ENCODE measurements at places on chromosomes 3 and 15. TPM values are rescaled to one million over a fixed set of nuclear protein-coding genes. Genes with fewer than 3 reads are reported as not detected.

The RBP2 gene
- total RNA-seq: not detected

The EPHB1 gene
- total RNA-seq: not detected

The FEZF2 gene
- total RNA-seq: not detected

The ROPN1 gene
- not detected for total RNA-seq

The KLF15 gene
- total RNA-seq: 4.8 TPM

The NANOGP8 gene
- total RNA-seq: not detected

The CHRD gene
- 1.3 TPM for total RNA-seq

The GPR171 gene
- not detected for total RNA-seq

The KY gene
- total RNA-seq: not detected

The PPM1L gene
- 0.31 TPM for total RNA-seq

The TLR9 gene
- not detected for total RNA-seq

The VPS13C gene
- total RNA-seq: 23.3 TPM

The CD47 gene
- total RNA-seq: 36.3 TPM

The FBXO22 gene
- total RNA-seq: 85.9 TPM

The CLRN1 gene
- total RNA-seq: not detected

The PAQR9 gene
- total RNA-seq: 0.58 TPM

The TPRA1 gene
- 19.4 TPM for total RNA-seq

The B3GNT5 gene
- 23.8 TPM for total RNA-seq

- DNase-seq: no peak
- no peaks in the 10 kb centered on the region for H3K27me3 ChIP-seq
- H3K4me3 ChIP-seq: no peak overlapping the region
- H3K36me3 ChIP-seq: no peaks in the 10 kb centered on the region
- H3K27ac ChIP-seq: no peak overlapping the region
Observed at GRCh38 chr3:12342151-12342550, 53.3 kb downstream of the PPARG start.

GRCh38 chr15:75145027-75145841 is 56.4 kb upstream of the C15orf39 start:
- H3K27me3 ChIP-seq: no peaks in the 10 kb centered on the region
- no peaks in the 10 kb centered on the region for H3K36me3 ChIP-seq
- DNase-seq: no peak

- no peak overlapping the region for H3K4me3 ChIP-seq
- no peaks in the 10 kb centered on the region for H3K36me3 ChIP-seq
- H3K4me1 ChIP-seq: no peaks in the 10 kb centered on the region
- no peak overlapping the region for H3K27ac ChIP-seq
- H3K27me3 ChIP-seq: peaks cover 4% of the 10 kb centered on the region
- DNase-seq: no peak
Observed at GRCh38 chr3:187875863-187876262, 130.6 kb upstream of the BCL6 start.

DNA sequence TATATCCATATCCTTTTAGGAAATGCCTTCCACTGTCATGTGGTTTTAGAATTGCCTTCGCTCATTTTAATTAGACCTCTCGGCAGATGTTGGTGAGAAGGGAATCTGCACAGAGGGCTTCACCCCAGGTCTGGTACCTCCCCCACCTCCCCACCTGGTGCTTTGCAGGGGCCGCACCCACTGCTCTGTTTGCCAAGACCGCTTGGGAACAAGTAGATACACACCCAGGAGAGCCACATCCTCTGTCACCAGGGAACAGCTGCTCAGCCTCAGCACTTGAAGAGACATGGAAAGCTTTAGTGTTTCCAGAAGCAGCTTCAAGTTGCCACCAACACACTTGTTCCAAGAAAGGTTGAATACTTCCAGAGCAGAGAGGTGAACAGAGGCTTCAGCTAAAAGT is 21.8 kb downstream of the LRRC31 start:
- H3K27me3 ChIP-seq: peaks cover 5% of the 10 kb centered on the region
- no peak for DNase-seq
- no peaks in the 10 kb centered on the region for H3K36me3 ChIP-seq

GRCh38 chr15:77496715-77497109 is 76.0 kb downstream of the HMG20A start:
- no peak overlapping the region for H3K27ac ChIP-seq
- H3K36me3 ChIP-seq: no peaks in the 10 kb centered on the region
- H3K27me3 ChIP-seq: no peaks in the 10 kb centered on the region
- DNase-seq: peak; percentile 82
- H3K4me3 ChIP-seq: no peak overlapping the region

- peaks cover 76% of the 10 kb centered on the region for H3K36me3 ChIP-seq
- no peaks in the 10 kb centered on the region for H3K27me3 ChIP-seq
- no peak overlapping the region for H3K27ac ChIP-seq
Observed at GRCh38 chr3:150439657-150440056, 31.6 kb downstream of the TSC22D2 start.

GRCh38 chr3:84125760-84126159 is 833.0 kb upstream of the CADM2 start:
- H3K27ac ChIP-seq: no peak overlapping the region
- no peaks in the 10 kb centered on the region for H3K36me3 ChIP-seq

- no peak overlapping the region for H3K4me3 ChIP-seq
- no peak for DNase-seq
Observed at GRCh38 chr3:50749822-50750221, 75.1 kb downstream of the DOCK3 start.

DNA sequence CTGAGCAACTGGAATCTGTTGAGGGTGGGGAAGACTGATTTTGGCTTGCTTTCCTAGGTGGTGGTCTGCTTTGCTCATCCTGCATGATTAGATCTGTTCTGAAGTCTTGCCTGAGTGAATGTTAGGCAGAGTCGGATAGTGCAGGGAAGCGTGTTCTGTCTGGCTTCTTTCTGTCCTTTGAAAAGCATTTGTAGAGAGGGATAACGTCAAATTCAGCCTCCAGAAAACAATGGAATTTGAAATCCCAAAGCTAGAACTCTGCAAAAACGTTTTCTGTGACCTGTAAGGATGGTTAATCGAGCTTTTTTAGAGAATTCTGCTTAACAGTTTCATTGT is 1.4 kb downstream of the GLCE start:
- H3K4me3 ChIP-seq: peak overlapping the region; percentile 65
- DNase-seq: no peak
- no peaks in the 10 kb centered on the region for H3K27me3 ChIP-seq
- peaks cover 41% of the 10 kb centered on the region for H3K4me1 ChIP-seq

DNA sequence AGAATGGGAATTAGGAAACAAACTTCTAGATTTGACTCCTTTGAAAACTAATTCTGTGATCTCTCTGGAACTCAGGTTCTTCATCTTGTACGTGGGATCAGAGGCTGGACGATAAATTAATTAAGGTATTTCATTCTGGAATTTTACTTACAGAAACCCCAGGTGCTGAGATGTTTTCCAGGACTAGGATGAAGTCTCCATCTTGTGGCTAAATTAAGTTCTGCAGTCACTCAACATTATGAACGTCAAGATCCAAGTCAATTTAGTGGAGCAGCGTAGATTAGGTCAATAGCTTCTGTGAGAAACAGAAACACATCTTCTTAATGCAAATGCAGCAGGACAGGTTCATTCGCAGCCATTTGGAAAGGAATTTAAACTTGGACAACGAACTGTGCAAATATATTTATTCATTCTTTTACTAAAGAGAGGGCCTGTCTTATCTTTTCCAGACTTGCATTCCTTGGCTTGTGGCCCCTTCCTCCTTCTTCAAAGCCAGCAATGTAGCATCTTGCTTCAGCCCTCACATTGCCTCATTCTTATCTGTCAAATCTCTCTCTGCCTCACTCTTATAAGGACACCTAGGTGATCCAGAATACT is 26.7 kb upstream of the TMC3 start:
- H3K36me3 ChIP-seq: no peaks in the 10 kb centered on the region
- H3K27ac ChIP-seq: no peak overlapping the region
- no peaks in the 10 kb centered on the region for H3K4me1 ChIP-seq

DNA sequence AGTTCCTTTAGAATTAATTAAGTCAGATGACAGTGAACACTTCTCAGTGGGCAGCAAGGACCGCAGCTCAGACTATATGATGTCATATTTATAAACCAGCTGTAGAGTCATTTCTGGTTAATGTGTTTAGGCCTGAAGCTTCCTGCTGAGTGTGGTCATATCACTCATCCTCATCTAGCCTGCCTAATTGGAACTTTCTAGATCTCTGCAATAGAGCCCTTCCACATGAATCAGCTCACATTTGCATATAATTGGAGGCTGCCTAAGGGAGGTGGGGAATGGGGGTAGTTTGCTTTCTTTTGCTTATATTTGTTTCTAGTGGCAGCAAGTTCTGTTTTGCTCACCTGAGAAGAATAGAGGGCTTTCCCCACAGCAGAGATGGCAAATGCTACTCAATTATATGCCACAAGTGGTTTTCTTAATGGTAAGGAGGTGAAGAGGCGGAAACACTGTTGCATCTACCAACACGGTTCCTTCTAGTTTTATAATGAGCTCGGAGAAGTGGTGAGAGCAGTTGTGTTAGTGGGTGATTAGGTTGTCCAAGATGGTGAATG is 148.1 kb downstream of the KLHL25 start:
- H3K27ac ChIP-seq: no peak overlapping the region
- no peaks in the 10 kb centered on the region for H3K36me3 ChIP-seq
- H3K27me3 ChIP-seq: no peaks in the 10 kb centered on the region
- H3K4me1 ChIP-seq: no peaks in the 10 kb centered on the region

DNA sequence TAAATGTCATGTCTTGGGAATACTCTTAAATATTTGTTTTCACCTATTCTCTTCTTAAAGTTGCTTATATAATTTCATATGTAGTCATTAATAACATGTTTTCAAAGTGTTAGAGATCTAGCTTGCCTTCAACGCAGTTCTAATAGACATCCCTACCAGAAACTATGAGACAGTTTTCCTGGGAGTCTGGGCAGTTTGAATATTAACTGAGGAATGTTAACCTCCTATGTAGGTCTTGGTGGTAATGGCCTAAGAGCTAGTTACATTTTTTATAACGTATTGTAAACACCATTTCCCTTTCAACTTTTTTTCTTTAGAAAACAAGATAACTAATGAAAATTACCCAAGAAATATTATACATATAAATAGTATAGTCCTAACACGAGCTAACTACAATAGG is 328.2 kb downstream of the TIGIT start:
- no peaks in the 10 kb centered on the region for H3K4me1 ChIP-seq
- no peaks in the 10 kb centered on the region for H3K27me3 ChIP-seq

DNA sequence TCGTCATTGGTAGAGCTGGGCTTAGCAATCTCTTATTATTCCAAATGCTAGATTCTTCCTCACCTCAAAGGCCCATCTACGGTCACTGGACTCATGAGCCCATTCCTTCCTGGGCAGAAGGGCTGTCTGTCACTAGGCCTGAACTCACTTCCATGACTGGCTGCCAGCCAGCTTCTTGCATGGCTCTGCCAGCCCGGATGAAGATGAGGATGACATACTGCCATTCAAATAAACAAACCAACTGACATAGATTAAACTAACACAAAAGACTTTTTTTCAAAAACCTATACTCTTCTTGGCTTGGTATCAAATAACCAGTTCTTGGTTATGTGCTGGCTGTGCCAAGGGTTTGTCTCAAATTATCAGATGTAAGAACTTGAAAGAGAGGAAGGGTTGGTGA is 23.8 kb downstream of the ISL2 start:
- peaks cover 2% of the 10 kb centered on the region for H3K27me3 ChIP-seq
- no peak overlapping the region for H3K4me3 ChIP-seq
- no peaks in the 10 kb centered on the region for H3K36me3 ChIP-seq
- no peak for DNase-seq
- H3K27ac ChIP-seq: no peak overlapping the region

GRCh38 chr15:63370764-63371163 is 10.9 kb downstream of the CA12 start:
- peaks cover 32% of the 10 kb centered on the region for H3K4me1 ChIP-seq
- no peak for DNase-seq
- H3K36me3 ChIP-seq: no peaks in the 10 kb centered on the region

- H3K4me3 ChIP-seq: no peak overlapping the region
Observed at GRCh38 chr3:118213892-118214291, 820.8 kb downstream of the IGSF11 start.

DNA sequence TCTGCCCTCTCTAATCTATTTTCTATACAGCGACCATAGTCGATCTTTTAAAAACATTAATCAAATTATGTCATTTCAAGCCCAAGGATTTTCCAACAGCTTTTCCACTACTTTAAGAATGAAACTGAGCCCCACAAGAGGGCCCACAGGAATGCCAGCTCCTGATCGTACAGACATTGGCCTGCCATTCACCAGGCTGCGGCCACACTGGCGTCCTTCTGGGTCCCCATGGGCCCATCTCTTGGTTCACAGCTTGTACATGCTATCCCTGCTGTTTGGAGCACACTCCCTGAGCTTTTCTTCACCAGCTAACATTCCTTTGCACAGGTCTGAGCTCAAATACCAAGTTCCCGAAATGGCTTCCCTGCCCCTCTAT is 149.6 kb downstream of the MYLK start:
- no peaks in the 10 kb centered on the region for H3K4me1 ChIP-seq
- no peak for DNase-seq
- no peaks in the 10 kb centered on the region for H3K36me3 ChIP-seq
- H3K4me3 ChIP-seq: no peak overlapping the region
- peaks cover 30% of the 10 kb centered on the region for H3K27me3 ChIP-seq

- DNase-seq: no peak
- peaks cover 22% of the 10 kb centered on the region for H3K4me1 ChIP-seq
- H3K27ac ChIP-seq: no peak overlapping the region
- no peak overlapping the region for H3K4me3 ChIP-seq
- H3K27me3 ChIP-seq: no peaks in the 10 kb centered on the region
- peaks cover 98% of the 10 kb centered on the region for H3K36me3 ChIP-seq
Observed at GRCh38 chr15:92924216-92924615, 24.1 kb downstream of the CHD2 start.

DNA sequence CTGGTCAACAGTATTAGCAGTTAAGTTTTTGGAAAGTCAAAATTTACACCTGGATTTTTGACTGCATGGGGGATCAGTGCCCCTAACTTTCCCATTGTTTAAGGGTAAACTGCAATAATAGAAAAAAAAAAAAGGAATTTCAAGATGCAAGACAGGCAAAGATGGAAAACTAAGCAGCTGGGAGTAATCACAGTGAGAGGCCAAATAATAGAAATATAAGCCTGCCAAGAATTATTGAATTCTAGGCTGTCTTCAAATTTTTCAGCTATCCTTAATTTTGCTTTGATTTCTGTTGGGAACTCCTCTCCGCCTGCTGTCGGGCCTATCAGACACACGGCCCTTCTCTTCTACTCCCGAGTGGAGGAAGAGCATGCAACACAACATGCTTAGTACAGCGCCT is 215.5 kb upstream of the LMCD1 start:
- no peak overlapping the region for H3K4me3 ChIP-seq
- DNase-seq: no peak
- no peaks in the 10 kb centered on the region for H3K36me3 ChIP-seq
- no peaks in the 10 kb centered on the region for H3K27me3 ChIP-seq

DNA sequence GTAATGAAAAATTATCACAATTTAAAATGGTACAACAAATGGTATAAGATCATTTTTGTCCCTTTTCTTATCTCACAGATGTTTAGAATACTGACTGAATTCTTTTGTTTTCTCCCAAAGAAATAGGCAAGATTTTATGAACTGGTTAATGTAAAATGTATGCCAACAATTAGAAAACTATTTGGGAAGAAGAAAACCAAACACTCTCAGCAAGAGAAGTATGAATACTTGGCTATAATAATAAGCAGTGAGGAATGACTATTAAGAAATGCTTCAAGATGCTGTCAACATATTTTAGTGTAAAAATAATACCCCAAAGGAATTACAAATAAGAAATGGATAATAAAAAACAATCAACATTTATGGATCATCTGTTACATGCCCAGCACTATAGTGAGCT is 18.5 kb downstream of the SHQ1 start:
- no peak for DNase-seq
- H3K27ac ChIP-seq: no peak overlapping the region
- H3K4me1 ChIP-seq: no peaks in the 10 kb centered on the region
- H3K27me3 ChIP-seq: no peaks in the 10 kb centered on the region
- no peak overlapping the region for H3K4me3 ChIP-seq

- H3K36me3 ChIP-seq: peaks cover 3% of the 10 kb centered on the region
- H3K27ac ChIP-seq: peak overlapping the region; percentile 68
- H3K4me1 ChIP-seq: peaks cover 30% of the 10 kb centered on the region
- no peaks in the 10 kb centered on the region for H3K27me3 ChIP-seq
Observed at GRCh38 chr15:101250873-101251829, 697 bp downstream of the CHSY1 start.
